ENCODE measurements at places on chromosomes 12 and 14. TPM values are rescaled to one million over a fixed set of nuclear protein-coding genes. Genes with fewer than 3 reads are reported as not detected.

SYT1 gene
- polyA plus RNA-seq = 0.09 TPM

BDKRB2 gene
- 8.2 TPM for polyA plus RNA-seq

TMEM19 gene
- 32.1 TPM for polyA plus RNA-seq

TNFRSF1A gene
- 41.7 TPM for polyA plus RNA-seq

SERPINA10 gene
- polyA plus RNA-seq = not detected

All from esophagus (tissue), 2 donors.